ENCODE measurements at places on chromosomes 16 and 17.

GRCh38 chr17:10099051-10099571 lies 99.3 kb downstream of the GAS7 start:
- no peak for DNase-seq

- DNase-seq: no peak
Observed at GRCh38 chr17:27993723-27994310, 48.7 kb upstream of the NLK start.

DNA sequence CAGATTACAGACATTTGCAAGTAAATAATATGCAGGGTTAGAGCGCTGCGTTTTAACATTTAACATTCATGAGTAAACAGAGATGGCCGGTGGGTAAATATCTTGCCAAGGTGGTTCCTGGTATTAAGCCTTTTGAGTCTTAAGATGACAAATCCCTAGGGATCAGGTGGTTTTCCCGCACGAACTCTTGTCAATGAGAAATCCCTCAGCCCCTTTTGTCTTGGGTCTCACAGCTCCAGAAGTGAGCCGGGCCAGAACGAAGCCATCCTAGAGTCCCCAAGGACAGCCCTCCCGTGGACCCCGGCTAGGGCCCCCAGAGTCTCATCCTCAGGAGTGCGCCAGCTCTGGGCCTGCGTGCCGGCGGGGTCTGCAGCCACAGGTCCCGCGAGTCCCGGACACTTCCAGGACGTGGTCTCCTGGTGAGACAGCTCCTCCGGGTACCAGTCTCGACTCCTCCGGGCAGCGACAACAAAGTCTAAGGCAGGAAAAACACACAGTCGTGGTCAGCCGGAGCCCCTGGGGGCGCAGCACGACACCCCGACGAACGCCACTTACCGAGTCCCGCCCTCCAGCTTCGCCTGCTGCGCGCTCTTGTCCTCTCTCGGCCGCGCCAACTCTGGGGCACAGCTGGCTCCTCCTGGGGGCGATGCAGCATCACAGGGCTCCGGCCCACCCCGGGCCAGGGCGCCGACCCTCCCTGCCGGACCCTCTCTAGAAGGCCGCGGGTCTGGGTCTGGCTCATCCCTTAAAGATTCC lies 13.3 kb downstream of the MIS12 start:
- DNase-seq: no peak

GRCh38 chr17:49602783-49603182 lies 27.1 kb downstream of the NXPH3 start:
- DNase-seq: no peak

DNA sequence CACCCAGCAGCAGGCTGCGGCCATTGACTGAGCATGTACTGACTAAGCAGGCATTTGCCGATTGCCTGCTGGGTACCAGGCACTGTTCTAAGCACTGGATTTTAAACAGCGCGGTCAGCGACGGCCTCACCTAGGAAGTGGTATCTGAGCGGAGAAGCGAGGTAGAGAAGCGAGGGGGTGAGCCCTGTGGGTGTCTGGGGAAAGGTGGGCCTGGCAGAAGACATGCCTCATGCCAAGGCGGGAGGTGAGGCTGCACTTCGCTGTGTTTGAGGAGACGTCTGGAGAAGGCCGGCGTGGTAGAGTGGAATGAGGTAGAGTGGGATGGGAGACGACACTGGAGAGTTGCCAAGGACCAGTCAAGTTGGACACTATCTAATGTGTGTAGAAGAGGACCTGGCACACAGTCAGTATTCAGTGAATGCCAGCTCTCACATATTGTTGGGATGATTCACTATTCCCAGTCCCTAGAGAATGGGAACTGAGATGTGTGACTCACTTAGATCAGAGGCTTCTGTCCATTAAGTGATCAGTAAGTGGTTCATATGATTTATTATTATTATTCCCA lies 14.4 kb downstream of the SYCE1L start:
- peak; percentile 90 for DNase-seq

DNA sequence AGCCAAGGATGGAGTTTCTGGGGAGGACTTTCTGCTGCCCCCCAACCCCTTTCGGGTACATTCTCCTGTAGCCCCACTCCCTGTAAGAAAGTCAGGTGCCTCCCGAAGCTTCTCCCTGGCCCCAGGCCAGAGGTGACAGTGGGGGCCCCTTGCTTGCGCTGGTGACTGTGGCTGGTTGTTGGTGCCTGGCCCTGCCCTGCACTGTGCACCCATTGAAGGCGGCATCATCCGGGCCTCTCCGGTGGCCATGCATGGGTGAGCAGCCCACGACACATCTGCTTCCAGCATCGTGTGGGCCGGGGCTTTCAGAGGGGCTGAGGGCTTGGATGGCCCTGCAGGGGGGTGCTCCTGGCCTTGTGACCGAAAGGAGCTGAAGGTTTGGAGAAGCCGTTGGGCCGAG lies 297.0 kb downstream of the SEC14L1 start:
- DNase-seq: no peak

DNA sequence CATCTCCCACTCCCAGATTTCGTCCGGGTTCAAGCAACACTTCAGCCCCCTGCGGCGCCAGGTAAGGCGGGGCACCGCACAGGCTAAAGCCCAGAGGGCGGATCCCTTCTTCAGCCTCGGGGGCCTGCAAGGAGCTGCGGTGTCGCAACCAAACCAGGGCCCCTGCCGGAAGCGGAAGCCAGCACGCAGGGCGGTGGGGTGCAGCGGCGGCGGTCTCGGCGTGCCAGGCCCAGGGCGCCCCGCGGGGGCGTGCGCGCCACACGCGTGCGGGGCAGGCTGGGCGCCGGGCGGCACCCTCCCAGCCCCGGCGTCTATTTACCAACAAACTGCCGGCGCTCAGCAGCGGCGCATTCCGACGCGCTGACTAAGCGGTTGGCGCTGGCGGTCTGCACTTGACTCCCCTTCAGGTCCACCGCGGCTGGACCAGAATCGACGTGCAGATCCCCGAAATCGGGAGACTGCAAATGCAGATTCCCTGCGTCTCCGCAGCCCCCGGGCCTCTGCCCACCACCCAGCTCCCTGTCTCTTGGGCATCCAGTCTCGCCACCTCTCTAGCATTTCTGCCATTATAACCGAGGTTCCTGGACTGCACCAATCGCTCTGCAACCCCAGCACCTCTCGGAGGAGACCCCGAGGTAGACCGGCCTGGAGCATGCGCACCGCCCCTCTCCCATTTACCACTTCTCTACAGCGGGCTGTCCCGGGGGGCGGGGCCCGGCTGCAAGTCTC lies 421 bp upstream of the DLX4 start:
- peak; percentile 95 for DNase-seq

GRCh38 chr17:72614871-72615626 lies 477.4 kb downstream of the SLC39A11 start:
- peak; percentile 81 for DNase-seq

- no peak for DNase-seq
Observed at GRCh38 chr16:1119766-1120576, 23.9 kb upstream of the C1QTNF8 start.

- no peak for DNase-seq
Observed at GRCh38 chr16:8611886-8612600, 9.5 kb upstream of the METTL22 start.

- no peak for DNase-seq
Observed at GRCh38 chr16:50801036-50801435, 59.1 kb downstream of the CYLD start.

- no peak for DNase-seq
Observed at GRCh38 chr17:4900231-4901107, 1.1 kb downstream of the C17orf107 start.

DNA sequence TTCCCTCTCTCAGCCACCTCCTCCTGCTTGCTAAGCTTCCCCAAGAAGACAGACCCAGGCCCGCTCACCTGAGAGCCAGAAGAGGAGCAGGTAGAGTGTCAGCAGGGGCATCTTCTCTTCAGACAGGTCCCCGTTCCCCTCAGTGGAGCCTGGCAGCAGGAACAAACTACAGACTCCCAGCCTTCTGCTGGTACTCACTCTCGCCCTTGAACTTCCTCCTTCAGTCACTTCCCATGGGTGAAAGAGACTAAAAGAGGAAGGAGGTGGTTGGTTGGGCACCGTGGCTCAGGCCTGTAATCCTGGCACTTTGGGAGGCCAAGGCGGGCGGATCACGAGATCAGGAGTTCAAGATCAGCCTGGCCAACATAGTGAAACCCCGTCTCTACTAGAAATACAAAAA lies at the start of gene CD300LF:
TSS of gene CD300LF (minus strand) at position 168 of the 400 bp plus-strand sequence. CDS start at position 111, 57 bp downstream.
- DNase-seq: no peak

DNA sequence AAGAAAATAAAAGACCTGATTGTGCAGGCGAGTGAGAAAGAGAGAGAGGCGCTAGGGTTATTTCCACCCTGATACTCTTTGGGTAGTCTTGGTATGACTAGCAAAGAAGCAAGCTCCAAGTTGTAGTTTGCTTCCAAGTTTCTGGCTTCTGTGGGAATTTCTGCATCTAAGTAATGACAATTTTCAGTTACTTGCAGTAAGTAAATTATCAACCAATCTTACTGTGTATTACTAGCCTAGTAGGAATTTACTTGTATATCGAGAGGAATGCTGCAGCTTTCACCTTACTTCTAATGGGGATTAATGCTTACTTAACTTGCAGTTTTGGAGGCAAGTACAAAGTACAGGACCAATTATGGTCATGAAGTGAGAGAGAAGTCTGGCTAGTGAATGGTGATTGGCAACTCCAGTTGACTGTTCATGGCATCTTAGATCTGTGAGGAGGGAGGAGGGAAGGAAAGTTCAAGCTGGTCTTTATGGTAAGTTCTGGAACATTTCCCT lies 31.9 kb downstream of the TENT4B start:
- DNase-seq: peak; percentile 71

DNA sequence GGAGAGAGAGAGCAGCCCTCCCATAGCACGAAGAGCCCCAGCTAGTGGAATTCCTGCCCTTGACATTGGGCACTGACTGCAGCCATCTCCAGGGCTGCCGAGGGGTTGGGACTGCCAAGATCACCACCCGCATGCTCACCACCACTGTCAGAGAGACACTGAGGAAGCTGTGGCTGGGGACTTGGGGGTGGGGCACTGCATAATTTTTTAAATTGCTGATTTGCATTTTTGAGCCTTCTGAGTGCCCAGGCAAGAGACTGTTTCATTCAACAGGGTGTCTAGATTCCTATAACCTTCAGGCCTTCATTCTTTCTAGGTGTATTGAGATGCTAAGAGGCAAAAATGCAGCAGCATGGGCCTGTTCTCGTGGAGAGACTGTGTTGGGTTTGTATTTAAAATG lies 9.0 kb upstream of the EPX start:
- DNase-seq: no peak

DNA sequence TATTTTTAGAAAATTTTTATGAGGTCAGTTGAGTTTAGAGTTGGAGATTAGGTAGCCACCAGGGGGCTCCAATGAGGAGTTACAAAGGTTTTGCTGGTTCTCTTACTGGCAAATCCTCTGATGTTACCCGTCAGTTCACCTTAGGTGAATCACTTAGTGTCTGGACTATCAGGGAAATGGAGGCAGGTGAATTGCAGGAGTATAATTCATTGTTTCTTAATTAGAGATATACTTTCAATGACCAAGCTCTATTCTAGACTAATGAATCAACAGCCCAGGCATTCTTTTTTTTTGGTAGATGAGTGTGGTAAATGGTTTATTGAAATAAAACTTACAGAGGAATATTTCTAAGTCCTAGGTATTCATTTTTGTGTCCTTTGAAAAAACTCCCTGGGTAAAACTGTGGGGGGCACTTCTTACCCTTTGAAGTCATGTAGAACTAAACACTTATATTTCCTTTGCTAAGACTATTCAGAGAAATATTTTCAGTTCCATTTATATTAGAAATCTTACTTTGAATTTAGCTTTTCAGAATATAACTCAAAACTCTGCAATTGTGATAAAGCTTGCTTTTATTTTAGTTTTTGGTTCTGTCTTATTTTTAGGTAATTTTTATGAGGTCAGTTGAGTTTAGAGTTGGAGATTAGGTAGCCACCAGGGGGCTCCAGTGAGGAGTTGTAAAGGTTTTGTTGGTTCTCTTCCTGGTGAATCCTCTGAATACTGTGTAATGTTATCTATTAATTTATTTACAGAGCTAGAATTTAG lies 17.7 kb downstream of the PSMD11 start:
- DNase-seq: peak; percentile 71

GRCh38 chr17:50892101-50892776 lies 26.1 kb upstream of the TOB1 start:
- DNase-seq: no peak

GRCh38 chr17:57622683-57623433 lies 122.2 kb downstream of the CCDC182 start:
- peak; percentile 45 for DNase-seq

DNA sequence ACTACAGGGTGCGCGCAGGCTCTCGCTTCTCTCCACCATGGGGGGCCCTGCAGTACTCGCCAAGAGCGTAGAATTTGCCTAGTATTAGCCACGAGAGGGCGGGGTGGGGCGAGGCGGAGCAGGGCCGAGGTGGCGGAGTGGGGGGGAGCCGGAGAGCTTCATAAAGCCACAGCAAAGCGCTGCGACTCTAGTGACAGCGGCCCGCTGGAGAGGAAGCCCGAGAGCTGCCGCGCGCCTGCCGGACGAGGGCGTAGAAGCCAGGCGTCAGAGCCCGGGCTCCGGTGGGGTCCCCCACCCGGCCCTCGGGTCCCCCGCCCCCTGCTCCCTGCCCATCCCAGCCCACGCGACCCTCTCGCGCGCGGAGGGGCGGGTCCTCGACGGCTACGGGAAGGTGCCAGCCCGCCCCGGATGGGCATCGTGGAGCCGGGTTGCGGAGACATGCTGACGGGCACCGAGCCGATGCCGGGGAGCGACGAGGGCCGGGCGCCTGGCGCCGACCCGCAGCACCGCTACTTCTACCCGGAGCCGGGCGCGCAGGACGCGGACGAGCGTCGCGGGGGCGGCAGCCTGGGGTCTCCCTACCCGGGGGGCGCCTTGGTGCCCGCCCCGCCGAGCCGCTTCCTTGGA lies at the start of gene TBX21:
TSS of gene TBX21 (plus strand) at position 190 of the 627 bp plus-strand sequence. CDS start at position 409, 219 bp downstream.
- peak; percentile 90 for DNase-seq

GRCh38 chr16:55370762-55371482 lies 46.9 kb downstream of the IRX6 start:
- peak; percentile 32 for DNase-seq

DNA sequence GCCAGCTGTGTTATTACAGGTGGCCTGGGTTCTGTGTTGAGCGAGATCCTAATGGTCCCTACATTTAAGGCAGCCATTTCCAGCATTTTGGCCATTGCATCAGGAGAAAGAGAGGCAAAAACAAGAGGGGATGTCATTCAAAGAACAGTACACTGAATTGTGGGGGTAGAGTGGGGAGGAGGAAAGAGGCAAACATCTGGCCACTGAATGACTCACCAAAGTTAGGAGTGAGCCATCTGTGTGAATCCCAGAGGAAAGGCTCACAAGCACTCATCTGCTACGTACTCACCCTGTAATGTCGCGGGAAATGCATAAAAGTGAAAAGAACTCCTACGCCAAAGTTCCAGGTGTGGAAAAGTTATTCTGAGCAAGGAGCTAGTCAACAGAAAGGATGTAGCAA lies 16.7 kb downstream of the KRABD2 start:
- no peak for DNase-seq

- DNase-seq: peak; percentile 75
Observed at GRCh38 chr16:47018223-47018891, 44.9 kb upstream of the DNAJA2 start.

- no peak for DNase-seq
Observed at GRCh38 chr16:4414187-4414917, 2.0 kb downstream of the CORO7 start.

Data from A549 (cell line).